ENCODE measurements at places on chromosomes 3 and 15. TPM values are rescaled to one million over a fixed set of nuclear protein-coding genes. Genes with fewer than 3 reads are reported as not detected.

DNA sequence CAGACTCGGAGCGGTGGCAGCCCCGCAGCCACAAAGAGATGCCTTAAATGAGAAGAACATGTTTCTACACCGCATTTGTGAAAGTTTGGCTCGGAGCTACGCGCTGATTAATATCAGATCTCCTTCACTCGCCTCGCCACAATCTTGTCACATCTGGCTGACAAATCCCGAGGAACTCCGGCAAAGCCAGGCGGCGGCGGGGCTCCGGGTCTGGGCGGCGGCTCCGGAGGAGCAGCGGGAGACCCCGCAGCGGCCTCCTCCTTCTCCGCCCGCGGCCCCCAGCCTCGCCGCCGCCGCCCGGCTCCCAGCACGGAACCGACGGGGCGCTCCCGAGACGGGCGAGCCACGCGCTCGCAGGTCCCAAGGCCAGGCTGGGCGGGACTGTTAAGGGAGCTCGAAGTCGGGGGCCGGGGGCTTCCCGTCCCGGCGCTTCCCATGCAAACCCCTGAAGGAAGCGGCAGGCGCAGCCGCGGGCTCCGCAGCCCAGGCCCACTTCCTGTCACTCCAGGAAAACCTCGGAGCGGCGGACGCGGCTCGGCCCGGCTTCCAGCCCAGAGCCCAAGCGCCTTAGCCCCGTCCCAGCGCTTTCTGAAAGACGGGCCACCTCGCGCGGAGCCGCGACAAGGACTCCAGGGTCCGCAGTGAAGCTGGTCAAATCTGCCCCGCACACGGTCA lies 1.2 kb downstream of the BNC1 start:
- no peak for DNase-seq
- no peaks in the 10 kb centered on the region for H3K4me1 ChIP-seq
- H3K27ac ChIP-seq = no peak overlapping the region
- H3K36me3 ChIP-seq = no peaks in the 10 kb centered on the region

GRCh38 chr15:40293905-40294895 lies 11.3 kb upstream of the ANKRD63 start:
- H3K4me3 ChIP-seq = no peak overlapping the region
- H3K4me1 ChIP-seq = peaks cover 2% of the 10 kb centered on the region
- H3K36me3 ChIP-seq = no peaks in the 10 kb centered on the region
- H3K27ac ChIP-seq = no peak overlapping the region
- no peak for DNase-seq
- H3K27me3 ChIP-seq = no peaks in the 10 kb centered on the region

GRCh38 chr3:182397164-182397563 lies 396.1 kb upstream of the ATP11B start:
- no peaks in the 10 kb centered on the region for H3K4me1 ChIP-seq
- no peak overlapping the region for H3K27ac ChIP-seq
- no peak for DNase-seq
- no peak overlapping the region for H3K4me3 ChIP-seq
- no peaks in the 10 kb centered on the region for H3K27me3 ChIP-seq

- no peak overlapping the region for H3K4me3 ChIP-seq
- H3K27me3 ChIP-seq = no peaks in the 10 kb centered on the region
- no peaks in the 10 kb centered on the region for H3K36me3 ChIP-seq
- peak overlapping the region; percentile 34 for H3K27ac ChIP-seq
- H3K4me1 ChIP-seq = peaks cover 10% of the 10 kb centered on the region
Observed at GRCh38 chr3:50339485-50340146, 1.0 kb downstream of the RASSF1 start.

DNA sequence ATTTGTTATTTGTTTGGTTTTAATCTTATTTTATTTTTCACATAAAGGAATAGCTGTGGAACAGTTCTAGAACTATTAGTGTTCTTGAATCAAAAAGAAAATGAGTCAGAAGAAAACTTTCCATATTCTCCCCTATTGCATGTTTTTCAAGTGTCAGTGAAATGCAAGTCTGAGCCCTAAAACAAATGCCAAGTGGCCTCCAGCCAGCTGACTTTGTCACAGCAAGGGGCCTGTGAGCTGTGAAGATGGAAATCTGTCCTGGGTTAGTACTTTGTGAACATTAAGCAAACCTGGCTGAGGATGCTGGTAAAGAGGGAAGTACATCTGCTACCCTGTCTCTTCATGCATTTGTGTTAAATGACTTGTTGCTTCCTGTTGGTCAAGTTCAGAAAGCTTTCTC lies 14.2 kb downstream of the LRRC49 start:
- H3K4me1 ChIP-seq = no peaks in the 10 kb centered on the region
- no peaks in the 10 kb centered on the region for H3K36me3 ChIP-seq
- no peak overlapping the region for H3K4me3 ChIP-seq
- DNase-seq = no peak
- H3K27ac ChIP-seq = no peak overlapping the region

The SNX22 gene
- total RNA-seq = 37.4 TPM

The ATP13A5 gene
- not detected for total RNA-seq

GRCh38 chr15:28913171-28913765 lies 27.5 kb downstream of the APBA2 start:
- no peaks in the 10 kb centered on the region for H3K4me1 ChIP-seq
- no peak for DNase-seq
- H3K36me3 ChIP-seq = no peaks in the 10 kb centered on the region

DNA sequence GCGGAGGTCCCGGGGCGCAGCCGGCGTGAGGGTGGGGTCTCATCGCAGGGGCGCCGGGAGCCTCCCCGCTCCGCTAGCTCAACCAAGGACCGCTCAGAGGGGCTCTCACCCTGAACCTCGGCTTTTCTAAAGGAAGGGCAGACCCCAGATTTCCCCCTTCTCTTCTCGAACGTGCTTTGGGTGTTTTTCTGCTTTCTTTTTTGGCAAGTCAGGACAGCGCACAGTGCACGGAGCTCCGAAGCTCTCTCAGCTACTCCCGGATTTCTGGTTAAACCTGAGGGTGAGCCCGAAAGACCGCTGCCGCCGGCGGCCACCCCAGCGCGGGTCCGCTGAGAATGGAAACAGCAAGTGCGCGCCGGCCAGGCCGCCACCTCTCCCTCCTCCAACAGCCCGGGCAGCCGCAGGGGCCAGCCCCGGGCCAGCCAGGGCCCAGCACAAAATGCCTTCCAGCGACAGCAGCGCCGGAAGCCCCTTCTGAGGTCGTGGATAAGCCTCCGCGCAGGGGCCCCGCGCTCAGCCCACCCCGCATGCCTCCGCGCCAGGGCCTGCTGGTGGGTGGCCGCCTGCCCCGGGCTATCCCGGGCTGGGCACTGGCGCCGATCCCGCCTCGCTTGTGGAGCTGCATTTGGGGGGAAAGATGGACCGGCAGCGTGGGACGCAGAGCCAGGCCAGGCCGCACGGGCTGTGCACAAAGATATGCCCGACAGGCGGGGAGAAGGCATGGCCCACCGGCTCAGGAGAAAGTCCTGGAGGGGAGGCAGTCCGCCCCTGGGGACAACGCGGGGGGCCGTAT lies 8.2 kb upstream of the OCA2 start:
- no peak overlapping the region for H3K27ac ChIP-seq
- H3K27me3 ChIP-seq = no peaks in the 10 kb centered on the region
- H3K4me1 ChIP-seq = peaks cover 16% of the 10 kb centered on the region
- peaks cover 10% of the 10 kb centered on the region for H3K36me3 ChIP-seq
- H3K4me3 ChIP-seq = peak overlapping the region; percentile 57

DNA sequence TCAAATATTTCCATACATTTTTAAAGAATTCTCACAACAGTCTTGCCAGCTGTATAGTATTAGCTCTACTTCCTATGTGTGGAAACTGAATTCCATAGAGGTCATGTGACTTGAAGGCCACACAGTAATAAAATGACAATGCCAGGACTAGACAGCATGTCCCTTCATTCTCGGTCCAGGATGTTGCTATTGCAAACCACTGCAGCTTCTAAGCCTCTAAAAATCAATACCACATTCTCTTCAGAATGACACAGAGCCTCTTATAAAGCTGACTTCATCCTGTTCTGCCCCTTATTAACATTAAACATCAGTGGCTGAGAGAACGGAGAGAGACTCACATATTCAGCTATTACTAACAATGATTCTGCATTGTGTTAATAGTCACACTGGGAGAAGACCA lies 240.3 kb upstream of the PEX5L start:
- H3K4me3 ChIP-seq = no peak overlapping the region
- no peak for DNase-seq
- no peaks in the 10 kb centered on the region for H3K36me3 ChIP-seq
- H3K4me1 ChIP-seq = no peaks in the 10 kb centered on the region
- H3K27me3 ChIP-seq = no peaks in the 10 kb centered on the region

The KBTBD13 gene
- not detected for total RNA-seq

GRCh38 chr3:55147856-55148720 lies 220.2 kb upstream of the LRTM1 start:
- DNase-seq = no peak
- no peaks in the 10 kb centered on the region for H3K4me1 ChIP-seq
- H3K27me3 ChIP-seq = peaks cover 4% of the 10 kb centered on the region
- no peak overlapping the region for H3K4me3 ChIP-seq

The POU1F1 gene
- total RNA-seq = not detected

DNA sequence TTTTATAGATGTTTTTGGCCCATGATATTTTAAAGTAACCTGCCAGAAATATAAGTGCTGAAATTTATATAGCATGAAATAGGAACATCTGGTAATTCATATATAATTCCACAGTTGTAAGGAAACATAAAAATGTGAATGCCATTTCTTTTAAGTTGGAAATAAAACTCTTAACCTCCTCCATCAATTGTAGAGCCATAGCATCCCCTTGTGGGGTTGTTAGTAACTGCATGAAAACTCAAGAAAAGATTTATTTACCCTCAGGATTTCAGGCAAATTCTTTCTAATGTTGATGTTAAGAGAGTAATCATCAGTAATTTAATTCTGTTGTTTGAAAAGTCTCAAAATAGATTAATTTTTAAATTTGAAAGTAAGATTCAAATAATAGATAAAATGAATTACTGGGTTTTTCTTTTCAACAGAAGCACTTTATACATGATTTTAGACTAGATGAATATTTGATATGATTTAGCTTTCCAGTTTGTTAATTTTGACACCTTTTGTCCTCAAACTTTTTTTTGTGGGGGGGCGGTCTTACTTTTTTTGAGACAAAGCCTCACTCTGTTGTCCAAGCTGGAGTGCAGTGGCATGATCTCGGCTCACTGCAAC lies 74.7 kb downstream of the RASA2 start:
- no peak for DNase-seq
- no peaks in the 10 kb centered on the region for H3K27me3 ChIP-seq
- no peaks in the 10 kb centered on the region for H3K4me1 ChIP-seq
- H3K27ac ChIP-seq = no peak overlapping the region
- H3K4me3 ChIP-seq = no peak overlapping the region
- H3K36me3 ChIP-seq = no peaks in the 10 kb centered on the region

The GPR87 gene
- total RNA-seq = not detected

DNA sequence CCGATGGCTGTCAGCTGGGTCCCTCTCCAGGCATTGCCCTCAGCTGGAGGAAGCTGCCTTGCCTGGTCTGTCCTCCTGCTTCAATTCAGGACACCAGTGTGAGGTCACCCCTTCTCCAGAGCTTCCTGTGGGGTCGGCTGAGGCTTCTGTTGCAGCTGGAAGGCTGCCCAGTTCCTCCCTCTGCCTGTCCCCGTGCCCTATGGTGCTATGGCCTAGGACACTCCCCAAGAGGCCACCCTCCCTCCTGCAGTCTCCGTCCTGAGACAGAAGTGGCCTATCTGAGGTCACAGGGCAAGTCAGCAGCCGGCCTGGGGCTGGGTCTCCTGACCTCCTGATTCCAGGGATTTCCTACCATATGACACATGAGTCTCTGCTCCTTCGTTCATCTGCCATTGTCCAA lies 57.9 kb downstream of the RASGRF1 start:
- no peaks in the 10 kb centered on the region for H3K4me1 ChIP-seq
- H3K27me3 ChIP-seq = no peaks in the 10 kb centered on the region
- no peak overlapping the region for H3K27ac ChIP-seq
- no peak for DNase-seq
- no peak overlapping the region for H3K4me3 ChIP-seq

The DPH3 gene
- 7.8 TPM for total RNA-seq

DNA sequence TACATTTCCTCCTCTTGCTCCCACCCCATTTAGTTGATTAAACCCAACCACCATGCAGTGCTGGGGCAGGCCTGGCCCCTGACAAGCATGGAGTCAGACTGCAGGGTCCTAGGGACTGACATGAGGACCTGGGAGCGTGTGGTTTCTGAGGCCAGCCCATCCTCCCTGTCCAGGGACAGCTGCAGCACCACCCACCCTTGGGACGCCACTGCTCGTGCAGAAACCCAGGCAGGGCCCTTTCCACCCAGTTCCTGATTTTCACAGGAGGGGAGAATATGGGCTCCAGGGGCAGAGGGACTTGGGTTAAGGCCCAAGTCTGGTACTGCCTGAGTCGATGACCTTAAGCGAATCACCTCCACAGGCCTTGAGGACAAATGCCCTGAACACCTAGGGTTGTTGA lies 23.7 kb downstream of the PLXND1 start:
- no peak for DNase-seq
- H3K27ac ChIP-seq = no peak overlapping the region
- H3K4me3 ChIP-seq = no peak overlapping the region
- H3K4me1 ChIP-seq = peaks cover 4% of the 10 kb centered on the region

The CADM2 gene
- total RNA-seq = 0.37 TPM

DNA sequence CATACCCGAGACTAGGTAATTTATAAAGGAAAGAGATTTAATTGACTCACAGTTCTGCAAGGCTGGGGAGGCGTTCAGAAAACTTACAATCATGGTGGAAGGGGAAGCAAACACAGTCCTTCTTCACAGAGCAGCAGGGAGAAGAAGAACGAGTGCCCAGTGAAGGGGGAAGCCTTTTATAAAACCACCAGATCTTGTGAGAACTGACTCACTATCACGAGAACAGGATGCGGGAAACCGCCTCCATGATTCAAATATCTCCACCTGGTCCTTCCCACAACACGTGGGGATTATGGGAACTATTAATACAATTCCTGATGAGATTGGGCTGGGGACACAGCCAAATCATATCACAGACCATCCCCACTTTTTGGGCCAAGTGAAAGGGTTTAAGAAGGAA lies 58.8 kb upstream of the CTXND1 start:
- DNase-seq = no peak
- no peaks in the 10 kb centered on the region for H3K27me3 ChIP-seq
- no peaks in the 10 kb centered on the region for H3K36me3 ChIP-seq
- H3K27ac ChIP-seq = no peak overlapping the region
- no peak overlapping the region for H3K4me3 ChIP-seq
- no peaks in the 10 kb centered on the region for H3K4me1 ChIP-seq

- peaks cover 8% of the 10 kb centered on the region for H3K4me1 ChIP-seq
- DNase-seq = no peak
- H3K27me3 ChIP-seq = no peaks in the 10 kb centered on the region
- no peaks in the 10 kb centered on the region for H3K36me3 ChIP-seq
Observed at GRCh38 chr15:34436956-34437442, 609 bp downstream of the GOLGA8A start.

DNA sequence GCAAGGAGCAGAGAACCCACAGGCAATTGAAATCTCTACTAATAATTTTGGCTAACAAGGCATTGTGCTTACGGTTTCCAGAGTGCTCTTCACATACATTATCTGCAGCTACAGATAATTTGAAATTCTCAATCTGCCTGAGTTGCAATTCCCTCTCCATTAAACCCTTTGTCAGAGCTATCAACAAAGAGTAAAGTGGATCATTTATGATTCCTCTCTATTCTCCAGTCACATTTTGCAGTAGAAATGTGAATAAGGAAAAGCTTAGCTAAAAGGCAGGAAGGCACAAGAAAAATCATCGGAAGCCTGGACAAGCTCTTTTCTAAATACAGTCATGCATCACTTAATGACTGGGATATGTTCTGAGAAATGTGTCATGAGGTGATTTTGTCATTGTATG lies 49.6 kb downstream of the FAM98B start:
- H3K4me1 ChIP-seq = no peaks in the 10 kb centered on the region
- no peaks in the 10 kb centered on the region for H3K27me3 ChIP-seq
- H3K36me3 ChIP-seq = no peaks in the 10 kb centered on the region
- no peak overlapping the region for H3K27ac ChIP-seq
- H3K4me3 ChIP-seq = no peak overlapping the region
- no peak for DNase-seq

GRCh38 chr3:187400756-187401155 lies 32.6 kb downstream of the RTP4 start:
- H3K4me1 ChIP-seq = no peaks in the 10 kb centered on the region
- no peak overlapping the region for H3K27ac ChIP-seq
- no peak overlapping the region for H3K4me3 ChIP-seq
- no peak for DNase-seq

The ROPN1 gene
- total RNA-seq = not detected

All from liver (tissue), 10 donors.